Activated T-cell treated with anti-CD3 and anti-CD28 coated beads for 1 hour (primary cell): ENCODE measurements at places on chromosomes 6 and 20.

- peak; percentile 63 for DNase-seq
These were observed 21.1 kb upstream of the NOTCH4 start for GRCh38 chr6:32244946-32245398.

DNA sequence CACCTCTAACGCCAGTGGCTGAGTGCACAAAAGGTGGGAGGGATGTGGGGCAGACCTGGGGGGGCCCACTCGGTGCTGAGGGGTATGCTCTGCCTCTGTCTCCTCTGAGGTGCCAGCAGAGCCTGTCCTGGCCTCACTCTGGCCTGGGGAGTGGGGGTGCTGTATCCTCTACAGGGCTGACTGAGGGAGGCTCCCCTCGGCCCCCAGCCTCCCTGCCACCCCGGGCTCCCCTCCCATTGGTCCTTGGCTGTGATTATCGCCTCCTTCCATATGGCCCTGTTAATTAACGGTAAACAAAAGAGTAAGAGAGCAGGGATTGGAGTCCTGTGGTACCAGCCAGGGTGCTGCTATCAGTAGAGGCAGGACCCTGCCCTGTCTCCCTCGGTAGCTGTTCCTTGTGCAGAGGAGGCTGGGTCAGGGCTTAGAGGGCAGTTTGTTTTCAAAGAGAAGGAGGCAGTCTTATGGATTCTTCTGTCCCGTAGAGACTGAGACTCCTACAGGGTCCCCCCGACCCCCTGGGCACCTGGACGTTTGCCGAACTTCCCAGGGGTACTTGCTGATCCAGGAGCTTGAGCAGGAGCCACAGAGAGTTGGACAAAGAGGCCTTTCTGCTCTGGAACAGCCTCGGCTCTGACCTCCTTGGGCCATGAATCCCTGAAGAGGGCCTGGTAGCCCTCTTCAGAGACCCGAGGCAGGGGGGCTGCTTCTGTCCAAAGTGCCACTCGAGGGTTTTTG, 1.8 kb downstream of the MYT1 start:
- DNase-seq = no peak

- no peak for DNase-seq
These were observed 253.8 kb upstream of the STXBP5 start for GRCh38 chr6:146950351-146950835.

DNA sequence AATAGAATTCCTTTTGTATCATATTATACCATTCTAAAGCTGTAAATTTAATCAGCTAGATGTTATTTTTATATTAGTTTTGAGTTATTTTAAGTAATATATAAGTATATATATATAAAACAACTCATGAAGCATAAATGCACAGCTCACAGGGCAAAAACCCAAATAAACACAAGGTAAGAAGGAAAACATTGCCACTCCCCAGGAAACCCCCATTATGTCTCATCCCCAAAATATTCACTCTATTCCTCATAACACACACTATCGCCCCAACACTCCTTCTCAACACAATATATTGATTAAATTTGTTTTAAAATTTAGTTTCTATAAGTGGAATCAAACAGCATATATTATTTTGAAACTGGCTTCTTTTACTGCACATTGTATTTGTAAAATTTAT, 98.6 kb upstream of the FAM83B start:
- DNase-seq = no peak

DNA sequence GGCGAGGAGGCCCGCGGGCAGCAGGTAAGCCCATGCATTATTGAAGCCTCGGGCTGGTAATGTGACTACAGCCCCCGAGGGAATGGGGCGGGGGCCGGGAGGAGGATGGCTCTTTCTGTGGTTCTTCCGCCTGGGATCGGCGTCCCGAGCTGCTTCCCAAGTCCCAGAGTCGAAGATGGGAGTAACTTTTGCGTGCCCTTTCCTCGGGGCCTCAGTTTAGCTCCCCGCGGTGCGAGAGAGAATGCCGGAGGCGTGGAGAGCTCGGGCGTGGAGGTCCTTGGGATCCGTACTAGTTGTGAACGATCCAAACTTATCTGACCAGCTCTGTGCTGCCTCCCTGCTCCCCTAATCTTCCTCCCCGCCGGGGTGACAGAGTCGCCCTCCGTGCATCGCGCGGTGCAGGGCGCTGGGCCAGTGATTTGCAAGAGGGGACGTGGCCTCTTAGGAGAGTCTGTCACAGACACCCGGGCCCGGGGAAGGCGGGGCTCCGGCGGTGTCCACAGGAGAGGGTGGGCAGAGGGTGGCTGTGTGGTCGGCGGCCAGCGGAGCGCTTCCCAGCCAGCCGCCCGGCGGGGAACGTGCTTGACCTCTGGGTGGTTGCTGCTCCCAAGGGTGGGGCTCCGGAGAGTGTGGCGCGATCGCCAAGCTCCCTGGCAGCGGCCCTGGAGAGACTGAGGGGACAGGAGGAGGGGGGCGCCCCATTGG, 815 bp downstream of the UTRN start:
- peak; percentile 11 for DNase-seq

GRCh38 chr6:104421650-104422049, 438.1 kb downstream of the HACE1 start:
- DNase-seq = no peak

DNA sequence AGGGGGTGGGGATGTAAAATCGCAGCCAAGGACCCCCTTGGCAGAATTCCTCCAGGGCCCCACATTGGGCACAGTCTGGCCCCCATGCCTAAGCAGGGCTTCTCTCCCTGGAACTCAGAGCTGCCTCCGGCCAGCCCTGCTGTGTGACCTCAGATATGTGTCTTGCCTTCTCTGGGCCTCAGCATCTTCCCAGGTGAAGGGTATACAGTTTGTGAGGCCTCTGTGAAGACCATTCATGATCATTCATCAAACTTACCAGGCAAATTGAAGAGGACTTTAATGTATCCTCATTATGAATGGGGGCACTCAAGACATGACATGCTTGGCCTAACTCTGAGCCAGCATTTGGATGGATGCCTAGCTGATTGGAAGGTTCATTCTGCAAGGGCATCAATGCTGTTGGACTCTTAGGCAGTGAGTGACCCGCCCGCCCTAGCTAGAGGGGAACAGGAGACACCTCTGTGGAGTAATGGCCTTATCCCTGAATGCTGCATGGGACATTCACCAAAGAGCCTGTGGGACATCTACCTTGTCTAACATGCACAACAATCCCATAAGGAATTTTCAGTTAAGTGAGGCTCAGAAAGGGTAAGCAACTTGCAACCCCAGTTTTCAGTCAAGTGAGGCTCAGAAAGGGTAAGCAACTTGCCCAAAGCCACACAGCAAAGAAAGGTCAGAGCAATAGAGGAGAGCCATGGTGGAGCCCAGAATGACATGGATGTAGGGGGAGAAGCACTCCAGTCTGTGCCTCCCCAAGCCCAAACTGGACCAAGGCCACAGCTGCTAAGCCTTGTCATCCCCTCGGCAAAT, 535 bp downstream of the CCN5 start:
- DNase-seq = no peak

DNA sequence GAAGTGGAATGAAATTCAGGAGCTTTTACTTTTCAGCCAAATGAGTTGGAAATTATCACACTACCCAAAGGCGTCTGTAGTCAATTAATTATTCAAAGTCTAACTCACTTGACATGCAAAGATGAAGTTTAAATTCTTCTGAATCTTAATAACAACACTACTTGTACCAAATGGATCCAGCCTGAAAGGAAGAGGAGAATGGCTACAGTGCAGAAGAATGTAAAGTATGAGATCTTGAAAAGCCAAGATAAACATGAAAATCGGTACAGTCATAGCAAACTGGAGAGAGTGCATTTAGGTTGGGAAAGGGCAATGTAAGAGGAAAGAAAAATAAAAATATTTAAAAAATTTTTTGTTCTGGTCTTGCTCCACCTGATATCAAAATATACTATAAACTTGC, 195.5 kb downstream of the SIM1 start:
- no peak for DNase-seq
